ENCODE measurements at places on chromosomes 6 and 20.
A peak's percentile ranks its signal among the peaks of the same experiment; 100 is the strongest.

DNA sequence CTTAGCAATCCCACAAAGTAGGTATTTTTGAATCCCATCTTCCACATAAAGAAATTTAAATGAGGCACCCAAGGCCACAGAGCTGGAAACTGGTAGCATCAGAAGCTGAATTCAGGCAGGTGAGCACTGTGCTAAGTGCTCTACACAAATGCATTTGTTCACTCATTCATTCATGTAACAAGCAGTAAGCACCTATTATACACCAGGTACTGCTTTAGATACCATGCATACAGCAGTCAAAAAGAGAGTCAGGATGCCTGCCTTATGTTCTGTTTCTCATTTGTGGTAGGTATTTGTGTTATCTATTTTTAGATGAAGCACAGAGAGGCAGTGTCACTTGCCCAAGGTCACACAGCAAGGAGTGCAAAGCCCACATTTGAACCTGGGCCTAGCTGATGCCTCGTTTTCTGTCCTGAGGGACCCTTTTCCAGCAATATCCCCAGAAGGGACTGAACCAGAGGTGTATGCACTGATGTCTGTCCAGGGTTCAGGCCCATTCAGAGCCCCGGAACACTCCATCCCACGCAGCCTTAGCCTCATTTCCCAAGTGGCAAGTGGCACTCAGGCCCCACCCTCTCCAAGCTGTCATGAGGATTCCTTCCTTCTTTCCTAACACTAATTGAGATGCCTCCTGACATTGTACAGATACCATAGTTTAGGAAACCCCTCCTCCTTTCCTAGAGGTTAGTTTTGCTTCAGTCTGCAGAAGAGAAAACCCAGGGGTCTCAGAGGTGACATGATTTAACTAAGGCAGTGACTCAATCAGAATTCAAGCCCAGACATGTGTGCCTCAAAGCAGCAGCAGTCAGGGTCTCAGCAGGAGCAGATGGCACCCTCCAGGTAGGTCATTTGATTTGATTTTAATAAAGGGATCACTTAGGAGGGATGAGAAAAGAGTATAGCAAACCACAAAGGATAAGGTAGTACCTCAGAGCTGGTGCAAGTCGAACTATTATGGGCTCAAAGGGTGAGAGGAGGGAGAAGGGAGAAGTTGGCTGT is 61.2 kb upstream of the SIRPA start:
- DNase-seq = no peak

DNA sequence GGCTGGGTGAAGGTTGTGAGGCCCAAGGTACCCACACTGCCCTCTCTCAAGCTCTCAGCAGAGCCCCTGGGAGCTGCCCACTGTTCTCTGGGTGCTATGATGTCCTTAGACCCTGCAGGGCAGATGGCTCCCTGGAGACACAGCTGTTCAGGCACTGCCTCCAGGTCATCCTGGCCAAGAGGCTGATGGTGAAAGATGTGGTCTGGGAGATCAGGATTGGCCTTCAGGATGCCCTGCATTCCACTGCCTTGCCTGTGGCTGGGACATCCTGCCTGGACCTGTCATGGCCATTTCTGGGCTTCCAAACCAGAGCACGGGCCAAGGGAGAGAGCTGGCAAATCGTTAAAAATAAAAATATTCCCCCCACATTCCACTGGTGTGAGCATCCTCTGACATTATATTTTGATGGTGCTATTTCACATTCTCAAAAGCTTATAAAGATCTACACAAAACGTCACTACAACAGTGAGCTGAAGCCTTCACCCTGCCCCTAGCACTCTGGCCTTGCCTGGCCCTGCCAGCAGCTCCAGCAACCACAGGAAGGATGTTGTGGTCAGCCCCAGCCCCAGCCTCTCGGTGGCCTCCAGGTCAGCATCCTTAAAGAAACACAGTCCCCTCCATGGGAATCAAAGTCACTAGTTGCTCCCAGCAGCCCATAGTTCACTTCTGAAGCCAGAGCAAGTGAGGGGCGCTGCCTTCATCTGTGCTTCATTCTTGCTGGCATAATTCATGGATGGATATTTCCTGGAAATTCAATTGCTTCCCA is 13.5 kb upstream of the KCNK16 start:
- no peak for DNase-seq

- no peak for DNase-seq
These were observed 128.7 kb upstream of the TRAF3IP2 start for GRCh38 chr6:111734068-111735061.

DNA sequence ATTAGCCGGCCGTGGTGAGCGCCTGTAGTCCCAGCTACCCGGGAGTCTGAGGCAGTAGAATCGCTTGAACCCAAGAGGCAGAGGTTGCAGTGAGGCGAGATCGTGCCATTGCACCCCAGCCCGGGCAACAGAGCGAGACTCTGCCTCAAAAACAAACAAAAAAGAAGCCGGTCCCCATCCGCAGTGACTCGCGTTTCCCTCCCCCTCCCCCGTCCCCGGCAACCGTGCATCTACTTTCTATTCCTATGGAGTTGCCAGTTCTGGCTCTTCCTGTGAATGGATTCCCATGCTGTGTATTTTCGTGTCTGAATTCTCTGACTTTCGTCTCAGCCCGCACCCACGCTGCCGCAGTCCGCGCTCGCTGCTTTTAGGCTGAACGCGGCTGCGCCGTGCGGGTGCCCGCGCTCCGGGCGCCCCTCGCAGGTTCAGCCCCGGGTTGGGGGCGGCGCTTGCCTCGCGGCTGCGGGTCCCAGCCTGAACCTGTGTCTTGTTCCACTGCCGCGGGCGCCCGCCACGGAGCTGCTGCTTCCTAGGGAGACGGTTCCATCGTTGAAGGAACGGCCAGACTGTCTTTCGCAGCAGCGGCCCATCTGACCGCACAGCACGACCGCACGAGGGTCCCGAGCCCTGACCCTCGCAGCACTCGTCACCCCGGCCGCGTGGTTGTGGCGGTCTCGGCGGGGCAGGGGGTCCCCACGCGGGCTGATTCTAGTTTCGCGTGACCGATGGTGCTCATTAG is 1.1 kb upstream of the MRGBP start:
- DNase-seq = peak; percentile 60

- no peak for DNase-seq
These were observed 48.2 kb downstream of the JAG1 start for GRCh38 chr20:10625641-10626040.

GRCh38 chr6:102907181-102907580 is 1513.7 kb downstream of the GRIK2 start:
- no peak for DNase-seq

GRCh38 chr20:12311094-12311865 is 393.6 kb downstream of the BTBD3 start:
- no peak for DNase-seq

- DNase-seq = no peak
These were observed 8.6 kb upstream of the SLC4A11 start for GRCh38 chr20:3247638-3248037.

- no peak for DNase-seq
These were observed 367.5 kb downstream of the GRIK2 start for GRCh38 chr6:101760843-101761621.

- no peak for DNase-seq
These were observed 38.1 kb downstream of the BICRAL start for GRCh38 chr6:42819803-42820511.

DNA sequence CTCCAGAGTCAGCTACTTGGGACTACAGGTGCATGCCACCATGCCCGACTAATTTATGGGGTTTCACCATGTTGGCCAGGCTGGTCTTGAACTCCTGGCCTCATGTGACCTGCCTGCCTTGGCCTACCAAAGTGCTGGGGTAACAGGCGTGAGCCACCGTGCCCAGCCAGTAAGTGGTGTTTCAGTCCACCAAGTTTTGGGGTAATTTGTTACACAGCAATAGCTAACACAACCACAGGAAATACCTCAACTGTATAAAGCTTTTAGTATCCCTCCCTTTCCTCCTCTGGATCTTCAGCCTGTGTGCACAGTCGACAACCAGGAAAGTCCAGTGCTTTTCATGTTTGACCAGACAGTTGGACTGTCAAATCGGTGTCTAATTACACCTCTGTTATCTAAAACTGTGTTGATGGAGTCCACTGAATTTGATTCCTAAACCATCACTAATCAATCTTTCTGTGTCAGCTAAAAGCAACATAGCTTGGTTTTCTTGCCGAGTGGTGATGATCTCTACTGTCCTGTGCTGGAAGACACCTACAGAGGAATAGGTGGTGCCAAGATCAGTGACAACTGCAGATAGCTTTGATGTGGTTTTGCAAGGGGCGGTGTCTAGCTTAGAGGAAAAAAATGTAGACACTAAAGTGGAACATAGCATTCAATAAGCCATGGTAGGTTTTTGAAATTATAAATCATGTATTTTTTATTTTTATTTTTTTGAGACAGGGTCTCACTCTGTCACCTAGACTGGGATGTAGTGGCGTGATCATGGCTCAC is 22.2 kb upstream of the ZBTB2 start:
- DNase-seq = peak; percentile 18

GRCh38 chr6:144320741-144321140 is 35.6 kb downstream of the UTRN start:
- no peak for DNase-seq

DNA sequence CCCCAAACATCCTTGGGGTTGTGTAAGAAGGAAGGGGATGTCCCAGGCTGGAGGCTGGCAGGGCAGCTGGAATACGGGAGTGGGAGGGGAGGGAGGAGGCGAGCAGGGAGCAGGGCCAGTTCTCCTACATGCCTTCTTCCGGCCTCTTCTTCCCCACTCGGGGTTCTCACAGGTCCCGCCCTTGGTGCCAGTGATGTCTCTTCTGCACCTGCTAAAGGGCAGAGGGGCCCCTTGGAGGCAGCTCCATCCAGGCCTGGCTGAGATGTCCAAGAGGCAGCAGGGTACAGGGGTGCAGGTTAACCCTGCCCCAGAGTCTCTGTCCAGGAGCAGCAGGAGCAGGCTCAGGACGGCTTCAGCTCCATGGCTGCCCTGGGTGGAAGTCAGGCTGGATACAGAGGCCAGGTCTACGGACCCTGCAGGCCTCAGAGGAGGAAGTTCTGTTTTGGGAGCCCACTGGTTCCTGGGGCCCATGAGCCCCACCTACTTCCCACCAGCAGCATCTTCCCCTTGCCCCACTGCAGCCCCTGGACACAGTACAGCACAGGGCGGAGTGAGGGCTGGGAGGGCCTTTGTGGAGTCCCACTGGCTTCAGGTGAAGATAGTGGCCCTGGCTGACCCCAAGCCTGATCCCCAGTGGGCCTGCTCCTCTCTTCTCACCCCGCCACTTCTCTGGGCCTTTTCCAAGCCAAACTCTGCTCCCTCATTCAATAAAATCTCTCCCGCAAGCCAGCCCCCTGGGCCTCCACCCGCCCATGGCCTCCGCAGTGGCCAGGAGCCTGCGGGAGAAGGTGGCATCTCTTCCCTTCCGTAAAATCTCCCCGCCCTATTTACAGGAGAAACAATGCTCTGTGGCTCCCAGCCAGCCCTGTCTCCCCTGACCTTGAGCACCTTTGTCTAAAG is 60.4 kb downstream of the YTHDF1 start:
- no peak for DNase-seq

GRCh38 chr6:2247664-2248063 is 2.3 kb upstream of the GMDS start:
- DNase-seq = no peak

DNA sequence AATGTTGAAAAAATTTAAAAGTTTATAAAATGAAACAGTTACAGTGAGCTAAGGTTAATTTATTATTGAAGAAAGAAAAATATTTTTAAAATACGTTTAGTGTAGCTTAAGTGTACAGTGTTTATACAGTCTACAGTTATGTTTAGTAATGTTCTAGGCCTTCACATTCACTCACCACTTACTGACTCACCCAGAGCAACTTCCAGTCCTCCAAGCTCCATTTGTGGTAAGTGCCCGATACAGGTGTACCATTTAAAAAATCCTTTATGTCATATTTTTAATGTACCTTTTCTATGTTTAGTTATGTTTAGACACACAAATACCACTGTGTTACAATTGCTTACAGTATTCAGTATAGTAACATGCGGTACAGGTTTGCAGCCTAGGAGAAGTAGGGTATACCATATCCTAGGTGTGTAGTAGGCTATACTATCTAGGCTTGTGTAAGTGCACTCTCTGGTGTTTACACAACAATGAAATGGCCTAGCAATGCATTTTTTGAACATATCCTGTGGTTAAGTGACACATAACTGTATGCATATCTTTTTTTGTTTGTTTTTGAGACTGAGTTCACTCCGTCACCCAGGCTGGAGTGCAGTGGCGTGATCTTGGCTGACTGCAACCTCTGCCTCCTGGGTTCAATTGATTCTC is 26.3 kb downstream of the FLRT3 start:
- DNase-seq = no peak

Data from activated CD4-positive, alpha-beta T cell treated with anti-CD3 and anti-CD28 coated beads for 24 hours (primary cell).